ENCODE measurements at places on chromosomes 6 and 20. TPM values are rescaled to one million over a fixed set of nuclear protein-coding genes. Genes with fewer than 3 reads are reported as not detected.

DNA sequence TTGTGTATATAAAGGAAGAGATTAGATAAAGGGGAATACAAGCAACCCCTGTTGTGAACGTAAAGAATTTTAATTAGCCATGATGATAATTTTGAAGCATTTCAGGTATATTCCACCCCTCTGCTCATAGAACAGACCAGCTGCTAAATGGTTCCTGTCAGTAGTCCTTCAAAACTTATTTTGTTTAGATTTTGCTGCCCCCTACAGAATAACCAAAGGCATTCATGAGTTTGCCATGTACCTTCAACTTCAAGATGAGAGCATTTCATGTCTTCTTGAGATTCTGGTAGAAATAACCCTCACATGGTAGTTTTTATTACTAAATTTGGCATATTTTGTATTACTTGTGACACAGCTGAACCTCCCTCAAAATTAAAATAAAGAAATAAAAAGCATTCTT lies 1586.7 kb downstream of the HACE1 start:
- H3K36me3 ChIP-seq: no peaks in the 10 kb centered on the region
- H3K27me3 ChIP-seq: no peaks in the 10 kb centered on the region
- H3K4me3 ChIP-seq: no peak overlapping the region
- no peaks in the 10 kb centered on the region for H3K4me1 ChIP-seq
- DNase-seq: no peak

Gene LPA
- 174 TPM for total RNA-seq

Gene TPX2
- total RNA-seq: 8.3 TPM

Gene NT5DC1
- total RNA-seq: 49.1 TPM

DNA sequence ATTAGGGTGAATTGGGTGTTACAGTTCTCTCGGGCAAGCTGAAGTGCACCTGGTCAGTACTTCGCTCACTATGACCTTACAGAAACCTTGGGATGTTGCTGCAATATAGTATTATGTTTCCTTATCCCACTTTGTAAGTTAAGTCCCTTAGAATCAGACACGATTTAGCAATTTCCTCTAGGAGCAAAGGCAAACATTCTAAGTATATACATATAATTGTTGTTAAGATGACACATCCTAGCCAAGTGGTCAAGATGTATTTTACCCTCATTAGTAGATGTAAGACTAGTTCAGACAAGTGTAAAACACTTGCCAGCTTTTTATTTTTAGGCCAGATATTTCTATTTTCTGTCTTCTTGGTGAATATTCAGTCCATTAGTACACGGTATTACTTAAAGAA lies 31.1 kb upstream of the RGS17 start:
- H3K27ac ChIP-seq: no peak overlapping the region
- H3K36me3 ChIP-seq: no peaks in the 10 kb centered on the region
- H3K4me3 ChIP-seq: no peak overlapping the region
- DNase-seq: no peak

Gene CST4
- not detected for total RNA-seq

GRCh38 chr20:57586370-57586793 lies 25.5 kb downstream of the PCK1 start:
- peak overlapping the region; percentile 98 for H3K27ac ChIP-seq
- peak; percentile 94 for DNase-seq
- no peak overlapping the region for H3K4me3 ChIP-seq
- no peaks in the 10 kb centered on the region for H3K36me3 ChIP-seq

Gene NCOA6
- 11.2 TPM for total RNA-seq

GRCh38 chr6:110233770-110234374 lies 53.6 kb downstream of the CDC40 start:
- H3K27me3 ChIP-seq: no peaks in the 10 kb centered on the region
- DNase-seq: no peak

DNA sequence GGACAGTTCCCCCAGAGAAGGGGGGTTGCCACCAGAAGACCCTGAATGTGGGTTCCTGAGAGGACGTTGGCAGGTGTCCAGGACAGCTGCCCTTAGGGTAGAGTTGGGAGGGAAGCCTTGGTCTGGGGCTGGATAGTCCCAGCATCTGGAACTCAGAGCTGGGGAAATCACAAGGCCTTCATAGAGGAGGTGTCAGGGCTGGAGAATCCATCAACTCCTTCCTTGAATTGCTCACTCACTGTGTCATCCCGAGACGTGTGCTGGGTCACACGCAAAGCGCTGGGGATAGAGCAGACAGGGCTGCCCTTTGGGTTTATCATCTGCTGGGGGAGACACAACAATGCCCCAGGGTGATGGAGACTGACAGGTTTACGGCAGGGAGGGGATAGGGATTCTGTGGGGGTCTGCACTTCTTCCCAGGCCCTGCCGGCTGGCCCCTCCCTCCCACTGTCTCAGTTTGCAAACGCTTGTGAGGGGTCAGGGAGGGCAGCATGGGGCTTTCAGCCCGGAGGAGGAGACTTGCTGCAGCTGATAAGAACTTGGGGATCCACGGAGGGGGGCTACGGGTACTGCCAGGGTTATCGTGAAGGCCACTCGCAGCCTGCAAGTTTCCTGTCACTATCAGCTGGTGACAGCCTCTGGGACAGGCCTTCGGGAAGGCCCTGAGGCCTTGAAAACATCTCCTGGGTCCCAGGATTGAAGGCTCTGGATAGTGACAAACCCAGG lies 18.6 kb downstream of the RBM38 start:
- no peaks in the 10 kb centered on the region for H3K27me3 ChIP-seq
- H3K4me1 ChIP-seq: no peaks in the 10 kb centered on the region
- H3K36me3 ChIP-seq: peaks cover 10% of the 10 kb centered on the region
- no peak for DNase-seq
- no peak overlapping the region for H3K4me3 ChIP-seq
- no peak overlapping the region for H3K27ac ChIP-seq

Data from right lobe of liver (tissue), 6 donors.